ENCODE measurements at places on chromosomes 2 and 18.

DNA sequence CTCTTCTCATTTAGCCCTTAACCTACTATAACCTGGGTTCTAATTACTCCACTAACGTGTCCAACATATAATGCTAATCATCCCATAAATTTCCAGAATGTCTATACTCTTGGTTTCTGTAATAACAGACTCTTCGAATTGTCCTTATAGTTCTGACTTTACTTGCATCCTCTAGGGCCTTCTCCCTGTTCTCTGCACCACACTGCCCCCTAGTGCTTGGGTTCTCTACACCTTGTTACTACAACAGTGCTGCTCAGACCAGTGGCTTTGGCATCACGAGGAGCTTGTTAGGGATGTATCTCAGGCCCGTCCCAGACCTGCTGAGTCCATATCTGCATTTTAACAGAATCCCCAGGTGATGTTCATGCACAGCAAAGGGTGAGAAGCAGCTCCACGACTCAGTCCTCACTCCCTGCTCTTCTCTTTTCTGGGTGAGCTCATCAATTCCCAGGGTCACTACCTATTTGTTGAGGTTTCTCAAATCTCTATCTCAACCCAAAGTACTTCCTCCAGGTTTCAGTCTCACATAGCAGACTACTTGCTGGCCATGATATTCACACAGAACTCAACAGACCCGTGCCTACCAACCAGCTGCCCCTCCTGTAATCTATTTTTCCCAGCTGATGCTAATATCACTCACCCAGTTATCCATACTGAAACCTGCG lies 14.5 kb upstream of the DDX1 start:
- peak; percentile 73 for DNase-seq

GRCh38 chr18:8795586-8796325 lies 90.4 kb downstream of the MTCL1 start:
- no peak for DNase-seq

GRCh38 chr2:136363470-136363869 lies 245.5 kb upstream of the CXCR4 start:
- no peak for DNase-seq

- no peak for DNase-seq
Measured at GRCh38 chr2:34547340-34547739, 948.2 kb upstream of the FAM98A start.

- DNase-seq = no peak
Measured at GRCh38 chr2:235538144-235538639, 44.3 kb downstream of the AGAP1 start.

GRCh38 chr18:63828656-63829055 lies 53.4 kb downstream of the SERPINB7 start:
- DNase-seq = no peak

DNA sequence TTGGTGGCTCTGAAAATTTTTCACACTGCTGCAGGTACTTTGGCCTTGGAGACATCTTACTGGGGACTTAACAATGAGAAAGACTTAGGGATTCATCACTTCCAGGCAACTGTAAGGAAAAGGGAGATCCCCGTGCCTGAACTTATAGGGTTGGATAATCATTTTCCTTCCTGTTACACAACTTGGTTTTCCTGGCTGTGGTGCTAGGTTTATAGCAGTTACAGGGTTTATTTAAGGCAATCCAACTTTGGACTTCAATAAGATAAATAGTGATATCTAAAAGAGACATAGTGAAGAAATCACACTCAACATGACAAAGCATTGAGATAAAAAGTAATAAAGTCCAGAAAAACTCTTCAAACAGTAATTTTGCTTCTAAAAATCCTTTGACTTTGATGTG lies 70.2 kb upstream of the RAPH1 start:
- DNase-seq = peak; percentile 14

DNA sequence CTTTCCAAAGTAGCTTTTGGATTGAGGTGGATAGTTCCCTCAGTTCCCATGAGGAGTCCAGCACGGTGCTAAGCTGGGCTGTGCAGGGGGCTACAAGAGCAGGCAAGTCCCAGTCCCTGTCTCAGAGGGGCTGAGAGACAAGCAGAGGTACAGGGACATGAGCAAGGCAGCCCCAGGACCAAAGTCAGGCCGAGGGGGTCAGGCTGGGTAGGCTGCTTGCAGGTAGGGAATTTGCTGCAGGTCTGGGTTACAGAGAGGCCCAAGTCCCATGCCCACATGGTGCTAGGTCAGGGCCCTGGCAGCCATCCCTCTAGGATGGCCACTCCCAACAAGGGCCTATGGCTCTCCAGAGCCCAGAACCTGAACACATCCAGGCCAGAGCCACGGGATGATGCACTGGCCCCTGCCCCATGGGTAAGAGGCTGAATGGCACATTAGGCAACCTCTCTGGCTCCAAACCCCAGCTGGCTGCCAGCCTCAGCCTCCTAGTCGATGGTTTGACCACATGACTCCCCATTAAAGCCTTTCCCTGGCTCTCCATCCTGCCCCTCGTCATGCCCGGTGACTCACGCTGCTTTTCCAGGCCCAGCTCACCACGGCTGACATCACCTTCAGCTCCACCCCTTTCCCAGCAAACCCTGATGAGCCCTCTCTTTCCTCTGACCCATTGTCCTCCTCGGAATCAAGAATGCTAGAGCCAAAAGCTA lies 83.7 kb downstream of the SDC1 start:
- peak; percentile 97 for DNase-seq

DNA sequence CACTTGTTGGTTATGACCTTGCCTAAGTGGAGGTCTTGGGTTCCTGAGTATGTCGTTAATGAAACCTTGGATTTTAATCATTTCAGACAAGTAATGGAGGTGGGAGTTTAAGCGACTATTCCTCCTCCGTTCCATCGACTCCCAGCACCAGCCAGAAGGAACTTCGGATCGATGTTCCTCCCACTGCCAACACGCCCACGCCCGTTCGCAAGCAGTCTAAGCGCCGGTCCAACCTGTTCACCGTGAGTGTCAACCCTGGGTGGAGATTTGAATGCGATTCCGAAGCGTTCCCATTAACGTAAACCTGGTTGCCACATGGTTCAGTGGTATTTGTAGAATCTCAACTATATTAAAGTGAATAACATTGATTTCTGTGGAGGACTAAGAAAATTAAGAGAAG lies 305.4 kb downstream of the AGAP1 start:
- DNase-seq = no peak

- DNase-seq = peak; percentile 8
Measured at GRCh38 chr2:232567721-232568120, 17.2 kb downstream of the EIF4E2 start.

GRCh38 chr2:105401867-105402266 lies 3.0 kb upstream of the FHL2 start:
- DNase-seq = no peak

- DNase-seq = no peak
Measured at GRCh38 chr2:54954705-54955357, 95.4 kb downstream of the RTN4 start.

DNA sequence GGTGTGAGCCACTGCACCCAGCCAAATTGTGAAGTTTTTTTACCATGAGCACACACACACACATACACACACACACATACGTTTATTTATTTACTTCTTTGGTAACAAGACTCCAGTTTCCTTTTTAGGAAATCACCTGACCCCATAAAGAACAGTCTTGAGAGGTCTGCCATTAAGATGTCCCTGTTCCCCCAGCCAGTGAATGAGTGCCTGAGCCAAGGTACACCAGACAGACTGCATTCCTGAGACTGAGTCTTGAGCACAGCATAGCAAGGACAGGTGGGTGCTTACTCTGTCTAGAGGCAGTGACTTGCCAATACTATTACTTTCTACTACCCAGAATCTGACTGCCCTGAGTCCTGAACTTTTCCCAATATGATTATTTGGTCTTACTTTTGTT lies 167.2 kb upstream of the SATB2 start:
- DNase-seq = peak; percentile 12

DNA sequence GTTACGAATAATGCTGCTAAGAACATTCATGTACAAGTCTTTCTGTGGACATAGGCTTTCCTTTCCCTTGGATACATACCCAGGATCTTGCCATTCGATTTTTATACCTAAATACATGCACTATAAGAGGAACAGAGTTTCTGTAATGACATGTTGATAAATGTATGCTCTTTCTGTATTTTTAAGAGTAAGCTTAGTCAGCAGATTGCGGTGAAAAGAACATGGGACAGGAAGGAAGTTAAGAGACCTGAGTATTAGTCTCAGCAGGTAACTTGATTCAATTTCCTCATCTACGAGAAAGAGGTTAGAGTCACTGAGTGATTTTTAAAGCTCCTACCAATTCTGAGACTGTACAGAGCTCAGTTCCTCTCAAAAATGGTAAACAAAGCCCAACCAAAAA lies 2.6 kb upstream of the TLK1 start:
- peak; percentile 49 for DNase-seq

DNA sequence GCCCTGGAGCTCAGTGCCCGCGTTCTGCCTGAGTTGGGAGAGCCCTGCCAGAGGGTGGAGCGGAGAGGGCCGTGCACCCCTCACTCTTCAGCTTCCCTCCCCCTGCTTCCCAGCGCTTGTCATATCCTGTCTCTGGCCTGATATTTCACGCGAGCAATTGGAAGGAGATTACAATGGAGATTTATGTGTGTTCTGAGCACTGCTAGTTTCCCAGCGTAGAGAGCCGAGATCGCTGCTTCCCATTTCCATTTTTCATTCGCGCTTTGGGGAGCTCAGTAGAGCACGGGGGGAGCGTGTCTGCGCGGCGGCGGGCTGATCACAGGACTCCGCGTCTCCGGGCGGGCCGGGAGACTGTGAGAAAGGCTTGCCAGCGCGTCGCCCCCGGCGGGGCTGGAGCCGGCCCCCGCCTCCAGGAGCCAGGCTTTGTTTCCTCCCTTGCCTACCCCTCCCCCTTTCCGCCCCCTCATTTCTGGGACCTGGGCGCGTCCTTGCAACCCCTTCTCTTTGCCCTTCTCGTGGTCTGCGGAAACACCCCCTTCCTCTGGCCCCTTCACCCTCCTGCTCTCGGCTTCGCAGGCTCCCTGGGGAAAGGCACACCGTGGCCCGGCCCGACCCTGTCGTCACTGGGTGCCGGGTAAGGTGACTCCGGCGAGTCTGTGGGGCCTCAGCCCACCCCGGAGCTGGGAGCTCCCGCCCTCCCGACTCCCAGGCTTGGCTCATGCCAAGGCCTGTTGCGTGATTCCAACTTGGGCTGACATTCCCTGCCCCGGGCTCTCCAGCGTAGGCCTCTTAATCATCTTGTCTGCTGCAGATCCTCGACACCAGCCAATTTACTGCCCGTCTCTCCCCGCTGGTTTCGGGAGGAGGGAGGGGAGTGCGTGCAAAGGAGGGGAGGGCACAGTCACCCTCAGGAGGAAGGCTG lies 5.8 kb downstream of the DLX2 start:
- peak; percentile 87 for DNase-seq

GRCh38 chr2:183666031-183666430 lies 541.8 kb downstream of the NUP35 start:
- DNase-seq = peak; percentile 22

DNA sequence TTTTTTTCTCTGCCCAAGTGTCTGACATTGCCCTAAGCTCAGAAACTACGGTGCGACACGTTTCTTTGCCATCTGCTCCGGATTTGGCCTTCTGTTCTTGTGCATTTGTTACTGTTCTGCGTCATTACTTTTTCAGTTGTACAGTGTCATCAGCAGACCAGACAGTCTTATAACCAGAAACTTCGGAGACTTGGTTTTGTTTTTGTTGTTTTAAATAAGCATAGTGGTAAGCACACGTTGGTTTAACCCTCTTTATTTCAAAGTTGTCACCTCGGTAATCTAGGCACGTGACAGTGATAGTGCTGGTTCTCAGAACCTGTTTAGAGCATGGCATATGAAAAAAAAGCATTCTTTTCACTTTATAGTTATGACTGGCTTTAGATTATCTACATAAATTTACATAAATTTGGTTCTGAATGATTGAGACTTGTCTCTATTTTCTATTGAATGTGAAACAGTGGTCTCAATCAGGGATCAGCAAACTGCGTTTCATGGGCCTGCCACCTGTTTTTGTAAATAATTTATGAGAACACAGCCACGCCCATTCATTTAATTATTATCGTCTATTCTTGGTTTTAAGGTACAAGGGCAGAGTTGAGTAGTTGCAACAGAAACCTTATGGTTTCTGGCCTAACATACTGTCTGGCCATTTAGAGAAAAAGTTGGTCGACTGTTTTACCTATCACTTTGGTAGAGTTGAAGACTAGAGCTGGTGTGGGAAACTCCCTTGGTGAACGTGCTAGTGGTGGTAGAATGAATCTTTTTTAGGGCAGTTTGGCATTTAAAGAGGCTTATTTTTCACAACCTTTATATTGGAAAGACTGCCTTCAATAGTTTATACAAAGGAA lies 106.5 kb downstream of the ZNF532 start:
- DNase-seq = no peak

DNA sequence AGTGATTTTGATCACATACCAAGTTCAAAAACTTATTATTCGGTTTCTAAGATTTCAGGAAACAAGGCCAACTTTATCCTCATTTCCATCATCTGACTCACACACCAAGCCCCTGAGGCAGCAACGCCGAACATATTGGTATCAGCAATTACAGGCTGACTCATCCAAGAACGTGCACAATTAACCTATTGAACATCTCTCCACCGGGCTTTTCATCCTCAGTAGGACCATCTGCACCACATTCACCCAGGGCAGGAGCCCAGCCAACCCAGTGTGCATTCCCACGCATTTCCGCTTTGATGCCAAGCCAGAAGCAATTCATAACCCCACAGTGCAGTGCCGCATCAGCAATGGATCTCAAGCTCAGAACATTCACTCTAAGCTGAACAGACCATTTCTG lies 52.9 kb downstream of the SCG2 start:
- peak; percentile 91 for DNase-seq

DNA sequence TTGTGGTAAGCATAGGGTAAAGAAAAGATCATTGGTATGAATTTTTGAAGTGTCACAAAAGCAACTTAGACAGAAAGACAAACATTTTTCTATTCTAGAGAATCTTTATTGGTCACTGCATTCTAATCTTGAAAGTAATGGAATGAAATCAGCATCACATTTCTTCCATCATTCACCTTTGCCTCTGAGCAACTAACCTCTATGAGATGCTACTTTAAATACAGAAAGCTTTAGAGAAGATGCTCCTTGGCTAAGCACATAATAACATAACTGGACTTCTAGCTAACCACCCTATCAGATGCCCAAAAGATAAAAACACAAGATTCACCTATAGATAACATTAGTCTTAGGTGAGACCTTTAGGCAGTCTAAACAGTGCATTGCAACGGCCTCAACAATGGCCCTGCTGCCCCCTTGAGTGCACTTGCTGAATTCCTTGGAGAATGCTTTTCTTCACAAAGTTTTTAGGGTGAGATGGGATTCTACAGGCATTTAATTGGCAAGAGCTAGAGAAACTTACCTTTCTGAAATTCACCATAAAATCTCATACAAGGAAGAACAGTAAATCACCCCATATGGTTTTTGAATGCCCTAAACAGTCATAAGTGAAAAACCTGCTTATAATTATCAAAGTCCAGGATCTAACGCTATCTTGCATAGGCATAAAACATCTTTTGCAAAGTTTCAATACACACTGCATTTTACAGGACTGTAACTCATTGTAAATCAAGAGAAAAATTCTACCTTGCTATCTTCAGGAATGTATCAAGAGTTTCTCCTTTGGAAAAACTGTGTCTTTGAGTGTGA lies 791.3 kb upstream of the CHAC2 start:
- DNase-seq = peak; percentile 35

- peak; percentile 79 for DNase-seq
Measured at GRCh38 chr18:21682371-21683051, 22.1 kb downstream of the ABHD3 start.

Measured in bronchial epithelial cell (primary cell).